PC-3 (cell line): ENCODE measurements at places on chromosomes 2 and 18.

GRCh38 chr18:26549263-26550094 lies 1.1 kb upstream of the KCTD1 start:
- peak; percentile 81 for DNase-seq

DNA sequence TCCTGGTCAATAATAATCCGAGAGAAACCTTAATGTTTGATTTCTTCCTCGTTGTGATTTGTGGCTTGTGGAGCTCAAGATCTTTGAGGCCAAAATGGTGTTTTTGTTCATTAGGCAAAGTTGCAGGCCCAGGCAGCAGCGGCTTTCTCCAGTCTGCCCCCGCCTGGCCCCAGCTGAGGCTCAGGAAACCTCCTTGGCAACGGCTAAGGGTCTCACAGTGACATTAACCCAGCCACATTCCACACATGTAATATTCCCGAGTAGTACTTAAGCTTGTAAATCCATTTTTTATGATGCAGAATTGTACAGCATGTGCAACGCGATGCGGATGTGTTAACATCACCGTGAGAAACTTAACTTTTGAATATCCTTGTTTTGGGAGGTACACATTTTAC lies 200.1 kb downstream of the BCL11A start:
- no peak for DNase-seq

GRCh38 chr2:212005085-212005671 lies 533.4 kb downstream of the ERBB4 start:
- peak; percentile 68 for DNase-seq

DNA sequence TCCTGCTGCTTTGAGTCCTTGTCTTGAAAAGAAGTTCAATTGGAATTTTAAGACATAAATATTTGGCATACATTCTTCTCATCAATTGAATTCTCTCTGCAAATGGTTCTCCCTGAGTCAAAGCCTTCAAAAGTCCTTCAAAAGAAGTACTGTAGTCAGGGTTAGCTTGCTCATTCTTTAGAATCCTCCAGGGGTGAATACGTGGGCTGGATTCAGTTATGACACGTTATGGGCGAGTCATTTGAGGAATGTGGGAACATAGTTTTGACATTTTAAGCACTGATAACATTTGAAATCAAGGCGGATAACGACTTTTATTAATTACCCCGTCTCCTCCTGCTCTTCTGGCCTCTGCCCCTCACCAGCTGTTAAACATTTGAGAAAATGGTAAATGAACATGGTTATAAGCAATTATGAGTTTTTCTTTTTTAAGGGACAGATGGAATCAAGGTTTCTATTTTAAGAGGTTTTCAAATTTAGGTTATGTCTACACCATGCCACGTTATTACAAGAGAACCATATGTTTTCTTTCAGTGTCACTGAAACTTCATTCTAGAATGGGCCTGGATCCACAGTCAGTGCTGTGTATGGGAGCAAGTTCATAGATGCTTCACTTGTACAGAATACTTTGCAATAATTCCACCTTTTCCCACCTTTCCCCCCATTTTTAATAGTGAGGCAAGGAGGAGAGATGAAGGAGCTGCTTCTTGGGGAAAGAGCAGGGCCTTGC lies 273.1 kb downstream of the TSN start:
- DNase-seq: peak; percentile 33

DNA sequence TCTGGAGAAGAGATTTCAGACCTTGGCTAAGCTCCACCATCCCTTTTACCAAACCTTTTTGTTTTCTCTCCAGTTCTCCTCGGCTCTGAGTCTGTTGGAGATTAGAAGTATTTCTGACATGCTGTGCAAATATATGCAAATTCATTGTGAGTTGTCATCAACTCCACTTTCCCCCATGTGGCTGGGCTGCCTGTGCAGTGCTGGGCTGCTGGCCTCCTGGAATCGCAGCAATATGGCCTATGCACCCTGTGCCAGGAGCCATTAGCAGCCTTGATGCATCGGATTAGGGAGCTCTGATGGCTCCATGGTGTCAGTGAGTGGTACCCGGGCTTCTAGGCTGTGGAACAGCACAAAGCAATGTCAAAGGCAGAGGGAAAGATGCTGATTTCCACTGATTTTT lies 80.0 kb downstream of the GPR39 start:
- no peak for DNase-seq

DNA sequence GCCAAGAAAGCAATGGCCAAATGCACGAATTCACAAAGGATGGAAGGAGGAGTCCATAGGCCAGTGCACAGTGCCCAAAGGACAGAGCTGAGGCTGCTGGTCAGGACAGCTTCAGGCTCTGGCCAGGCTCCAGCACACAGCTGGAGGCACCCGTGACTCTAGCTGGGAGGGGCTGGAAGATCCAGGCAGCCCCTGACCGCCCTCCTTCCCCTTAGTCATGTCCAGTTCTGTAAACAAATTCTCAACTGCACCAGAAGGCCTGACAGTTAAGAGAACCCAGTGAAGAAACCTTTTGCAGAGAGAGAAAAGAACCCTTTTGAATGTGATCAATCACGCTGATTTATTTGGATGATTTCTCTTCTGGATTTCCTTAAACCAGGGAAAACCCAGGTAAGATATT lies 7.7 kb upstream of the YWHAQ start:
- DNase-seq: peak; percentile 94

GRCh38 chr2:20604401-20604911 lies 46.4 kb downstream of the HS1BP3 start:
- no peak for DNase-seq

DNA sequence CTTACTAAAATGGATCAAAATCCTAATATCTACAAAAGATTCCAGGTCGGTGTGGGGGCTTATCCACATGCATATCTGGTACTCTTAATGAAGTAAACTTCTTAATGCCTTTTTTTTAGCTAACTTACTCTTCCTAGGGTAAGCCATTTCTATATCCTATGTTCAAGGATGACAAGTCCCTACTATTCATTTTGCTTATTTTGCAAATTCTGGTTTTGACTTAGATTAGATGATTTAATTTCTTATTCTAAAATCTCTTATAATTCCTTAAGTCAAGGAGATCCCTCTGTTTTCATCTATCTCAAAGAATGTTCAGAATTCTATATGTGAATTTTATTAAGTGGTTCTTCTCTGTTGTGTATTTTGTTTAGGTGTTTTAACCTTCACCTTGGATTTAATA lies 79.7 kb downstream of the KYNU start:
- DNase-seq: no peak

GRCh38 chr2:144989579-144990270 lies 469.8 kb upstream of the ZEB2 start:
- no peak for DNase-seq

DNA sequence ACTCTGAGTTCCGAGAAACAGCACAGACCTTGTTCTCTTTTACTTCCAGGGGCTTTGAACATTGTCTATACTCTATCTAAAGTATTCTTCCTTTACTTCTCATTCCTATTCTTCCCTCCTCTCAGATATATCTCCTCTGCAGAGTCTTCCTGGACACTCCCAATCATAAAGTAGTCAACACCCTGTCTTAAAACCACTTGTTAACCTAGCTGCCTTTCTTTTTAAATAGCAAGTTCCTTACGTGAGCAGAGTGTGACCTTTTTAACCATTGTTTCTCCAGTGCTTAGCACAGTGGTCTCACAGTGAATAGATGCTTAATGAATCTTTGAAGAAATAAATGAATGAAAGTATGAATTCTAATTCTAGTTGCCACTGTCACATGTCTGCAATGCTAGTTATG lies 47.4 kb downstream of the PTRHD1 start:
- DNase-seq: no peak

- peak; percentile 63 for DNase-seq
Observed at GRCh38 chr2:43127208-43127940, 99.0 kb downstream of the ZFP36L2 start.

DNA sequence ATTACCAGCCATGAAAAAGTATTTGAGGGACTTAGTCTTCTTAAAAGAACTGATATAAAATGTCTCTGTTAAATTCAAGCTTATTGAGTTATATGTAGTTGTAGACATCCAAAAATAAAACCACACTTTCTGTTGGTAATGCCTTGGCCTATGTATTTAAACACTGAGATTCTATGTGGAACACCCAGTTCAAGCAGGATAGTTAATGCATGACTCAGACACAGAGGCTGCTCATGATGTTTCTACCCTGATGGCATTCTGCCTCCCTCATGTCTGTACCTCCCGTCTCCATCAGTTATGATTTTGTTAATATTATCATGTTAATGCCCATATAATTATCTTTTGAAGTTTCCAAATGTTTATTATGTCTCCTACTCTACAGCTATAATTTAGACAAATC lies 164.5 kb downstream of the XIRP2 start:
- peak; percentile 67 for DNase-seq

DNA sequence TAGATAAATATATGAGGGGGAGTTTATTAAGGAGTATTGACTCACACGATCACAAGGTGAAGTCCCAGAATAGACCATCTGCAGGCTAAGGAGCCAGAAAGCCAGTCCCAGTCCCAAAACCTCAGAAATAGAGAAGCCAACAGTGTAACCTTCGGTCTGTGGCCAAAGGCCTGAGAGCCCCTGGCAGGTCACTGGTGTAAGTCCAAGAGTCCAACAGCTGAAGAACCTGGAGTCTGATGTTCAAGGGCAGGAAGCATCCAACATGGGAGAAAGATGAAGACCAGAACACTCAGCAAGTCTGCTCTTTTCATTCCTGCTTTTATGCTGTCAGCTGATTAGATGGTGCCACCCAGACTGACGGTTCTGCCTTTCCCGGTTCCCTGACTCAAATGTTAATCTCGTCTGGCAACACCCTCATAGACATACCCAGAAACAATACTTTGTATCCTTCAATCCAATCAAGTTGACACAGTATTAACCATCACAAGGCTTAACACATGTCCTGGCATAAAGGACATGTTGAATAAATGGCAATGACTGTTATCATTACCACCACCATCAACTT lies 56.7 kb downstream of the MAPK4 start:
- DNase-seq: no peak

- peak; percentile 99 for DNase-seq
Observed at GRCh38 chr2:65382776-65383357, 49.5 kb downstream of the SPRED2 start.

DNA sequence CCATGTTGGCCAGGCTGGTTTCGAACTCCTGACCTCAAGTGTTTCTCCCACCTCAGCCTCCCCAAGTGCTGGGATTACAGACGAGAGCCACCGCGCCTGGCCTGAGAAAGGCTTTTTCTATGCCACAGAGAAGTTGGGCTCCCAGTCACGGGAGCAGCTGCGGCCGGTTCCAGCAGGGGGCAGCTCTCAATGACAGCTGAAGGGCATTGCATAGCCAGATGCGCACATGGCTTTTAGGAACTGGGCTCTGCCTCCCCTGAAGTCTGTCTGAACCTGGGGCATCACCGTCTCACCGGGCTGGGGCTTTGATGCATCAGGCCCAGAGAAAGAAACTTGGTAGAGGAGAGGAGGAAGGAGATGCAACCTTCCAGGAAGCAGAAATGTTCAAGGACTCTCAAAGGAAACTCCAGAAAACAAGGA lies 84.2 kb upstream of the LAPTM4A start:
- peak; percentile 62 for DNase-seq

DNA sequence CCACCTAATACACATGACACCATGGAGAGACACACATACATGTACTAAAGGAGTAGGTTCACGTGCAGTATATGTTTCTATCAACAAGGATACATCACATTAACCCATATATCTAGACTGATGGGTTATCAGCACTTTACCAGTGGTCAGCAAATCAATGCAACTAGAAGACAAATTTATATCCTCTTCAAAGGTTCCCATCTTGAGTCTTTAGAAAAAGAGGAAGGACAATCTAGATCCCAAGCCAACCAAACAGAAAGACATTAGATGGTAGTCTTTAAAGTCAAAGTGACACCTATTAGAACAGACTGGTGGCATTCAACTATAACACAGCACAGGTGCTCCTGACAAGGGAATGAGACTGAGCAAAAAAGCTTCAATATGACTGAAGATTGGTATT lies 13.8 kb upstream of the SERTAD2 start:
- DNase-seq: no peak

- no peak for DNase-seq
Observed at GRCh38 chr18:32802591-32803451, 30.0 kb upstream of the KLHL14 start.

DNA sequence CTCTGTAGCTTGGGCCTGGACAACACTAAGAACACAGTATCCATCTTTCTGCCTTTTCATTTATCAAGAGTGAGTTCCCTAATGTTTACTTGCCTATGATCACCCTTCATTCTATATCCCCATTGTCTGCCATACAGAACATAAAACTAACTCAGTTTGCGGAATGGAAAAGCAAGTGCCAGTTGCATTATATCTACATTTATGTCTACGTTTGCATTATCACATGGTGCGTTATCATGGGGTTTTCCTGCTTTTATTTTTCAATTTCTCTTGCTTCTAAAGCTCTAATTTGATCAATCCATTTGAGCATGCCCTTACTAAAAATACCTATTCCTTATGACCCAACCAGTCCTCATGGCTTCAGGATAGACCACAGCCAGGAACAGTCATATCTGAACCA lies 421.6 kb upstream of the VWC2L start:
- no peak for DNase-seq

DNA sequence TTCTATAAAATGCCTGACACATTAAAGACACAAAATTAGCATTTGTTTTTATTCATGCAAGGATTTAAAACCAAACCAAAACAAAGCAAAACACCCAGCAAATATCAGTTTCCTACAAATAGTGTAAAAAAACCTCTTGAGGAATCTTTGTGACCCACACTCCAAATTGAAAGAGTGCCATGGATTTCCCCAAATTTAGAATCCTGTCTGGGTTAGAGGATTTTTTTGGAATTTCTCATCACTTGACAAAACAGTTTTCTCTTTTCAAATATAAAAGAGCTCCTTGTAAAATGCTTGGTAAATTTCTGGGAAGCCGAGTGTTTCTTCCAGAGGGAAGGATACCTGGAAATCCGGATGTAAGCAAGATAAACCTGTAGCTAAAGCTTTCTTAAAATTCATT lies 1.7 kb upstream of the FN1 start:
- no peak for DNase-seq

DNA sequence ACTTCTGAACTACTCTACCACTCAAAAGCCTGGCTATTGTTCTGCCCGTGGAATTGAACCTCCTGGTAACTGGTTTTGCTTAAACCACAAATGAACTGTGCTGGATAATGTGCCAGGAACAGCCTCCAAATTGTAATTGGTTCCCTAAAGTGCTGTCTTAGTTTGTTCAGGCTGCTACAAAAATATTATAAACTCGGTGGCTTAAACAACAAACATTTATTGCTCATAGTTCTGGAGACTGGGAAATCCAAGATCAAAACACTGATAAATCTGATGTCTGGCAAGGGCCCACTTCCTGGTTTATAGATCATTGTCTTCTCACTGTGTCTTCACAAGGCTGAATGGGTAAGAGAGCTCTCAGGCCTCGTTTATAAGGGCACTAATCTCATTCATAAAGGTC lies 149.2 kb upstream of the NCKAP5 start:
- peak; percentile 69 for DNase-seq

GRCh38 chr18:3451183-3451988 lies 1.4 kb downstream of the TGIF1 start:
- peak; percentile 88 for DNase-seq
